ENCODE measurements at places on chromosomes 13 and 19.

DNA sequence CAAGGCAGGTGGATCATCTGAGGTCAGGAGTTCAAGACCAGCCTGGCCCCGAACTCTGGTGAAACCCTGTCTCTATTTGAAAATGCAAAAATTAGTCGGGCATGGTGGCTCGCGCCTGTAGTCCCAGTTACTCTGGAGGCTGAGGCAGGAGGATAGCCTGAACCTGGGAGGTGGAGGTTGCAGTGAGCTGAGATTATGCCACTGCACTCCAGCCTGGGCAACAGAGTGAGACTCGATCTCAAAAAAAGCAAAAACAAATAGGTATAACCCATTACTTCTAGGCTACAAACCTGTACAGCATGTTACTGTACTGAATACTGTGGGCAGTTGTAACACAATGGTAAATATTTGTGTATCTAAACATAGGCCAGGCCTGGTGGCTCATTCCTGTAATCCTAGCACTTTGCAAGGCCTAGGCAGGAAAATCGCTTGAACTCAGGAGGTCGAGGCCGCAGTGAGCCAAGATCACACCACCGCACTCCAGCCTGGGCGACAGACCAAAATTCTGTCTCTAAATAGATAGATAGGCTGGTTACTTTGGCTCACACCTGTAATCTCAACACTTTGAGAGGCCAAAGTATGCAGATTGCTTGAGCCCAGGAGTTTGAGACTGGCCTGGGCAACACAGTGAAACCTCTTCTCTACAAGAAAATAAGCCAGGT lies 63.5 kb downstream of the MYO9B start:
- no peak for DNase-seq

GRCh38 chr19:375395-376110 lies 31.0 kb upstream of the MIER2 start:
- DNase-seq = no peak

GRCh38 chr13:21717817-21718216 lies 46.9 kb downstream of the FGF9 start:
- DNase-seq = no peak

DNA sequence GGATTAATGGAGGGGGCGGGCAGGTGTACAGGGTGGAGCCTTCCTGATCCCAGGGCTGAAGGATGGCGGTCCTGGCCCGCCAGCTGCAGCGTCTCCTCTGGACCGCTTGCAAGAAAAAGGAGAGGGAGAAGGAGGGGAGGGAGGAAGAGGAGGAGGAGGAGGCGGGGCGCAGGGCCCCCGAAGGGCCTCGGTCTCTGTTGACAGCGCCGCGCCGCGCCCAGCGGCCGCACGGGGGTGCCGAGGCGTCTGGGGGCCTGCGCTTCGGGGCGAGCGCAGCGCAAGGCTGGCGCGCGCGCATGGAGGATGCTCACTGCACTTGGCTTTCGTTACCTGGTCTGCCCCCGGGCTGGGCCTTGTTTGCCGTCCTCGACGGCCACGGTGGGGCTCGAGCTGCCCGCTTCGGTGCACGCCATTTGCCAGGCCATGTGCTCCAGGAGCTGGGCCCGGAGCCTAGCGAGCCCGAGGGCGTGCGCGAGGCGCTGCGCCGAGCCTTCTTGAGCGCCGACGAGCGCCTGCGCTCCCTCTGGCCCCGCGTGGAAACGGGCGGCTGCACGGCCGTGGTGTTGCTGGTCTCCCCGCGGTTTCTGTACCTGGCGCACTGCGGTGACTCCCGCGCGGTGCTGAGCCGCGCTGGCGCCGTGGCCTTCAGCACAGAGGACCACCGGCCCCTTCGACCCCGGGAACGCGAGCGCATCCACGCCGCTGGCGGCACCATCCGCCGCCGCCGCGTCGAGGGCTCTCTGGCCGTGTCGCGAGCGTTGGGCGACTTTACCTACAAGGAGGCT lies at the start of gene PPM1N:
Gene PPM1N (plus strand): TSS at position 33 of the 785 bp plus-strand sequence. CDS start 30 bp downstream, at position 63.
- no peak for DNase-seq

DNA sequence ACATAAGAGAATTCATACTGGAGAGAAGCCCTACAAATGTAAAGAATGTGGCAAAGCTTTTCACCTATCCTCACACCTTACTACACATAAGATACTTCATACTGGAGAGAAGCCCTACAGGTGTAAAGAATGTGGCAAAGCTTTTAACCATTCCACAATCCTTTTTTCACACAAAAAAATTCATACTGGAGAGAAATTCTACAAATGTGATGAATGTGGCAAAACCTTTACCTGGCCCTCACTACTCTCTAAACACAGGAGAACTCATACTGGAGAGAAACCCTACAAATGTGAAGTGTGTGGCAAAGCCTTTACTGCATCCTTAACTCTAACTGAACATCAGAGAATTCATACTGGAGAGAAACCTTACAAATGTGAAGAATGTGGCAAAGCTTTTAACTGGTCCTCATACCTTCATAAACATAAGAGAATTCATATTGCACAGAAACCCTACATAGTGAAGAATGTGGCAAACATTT lies 14.0 kb upstream of the ZNF506 start:
- no peak for DNase-seq

DNA sequence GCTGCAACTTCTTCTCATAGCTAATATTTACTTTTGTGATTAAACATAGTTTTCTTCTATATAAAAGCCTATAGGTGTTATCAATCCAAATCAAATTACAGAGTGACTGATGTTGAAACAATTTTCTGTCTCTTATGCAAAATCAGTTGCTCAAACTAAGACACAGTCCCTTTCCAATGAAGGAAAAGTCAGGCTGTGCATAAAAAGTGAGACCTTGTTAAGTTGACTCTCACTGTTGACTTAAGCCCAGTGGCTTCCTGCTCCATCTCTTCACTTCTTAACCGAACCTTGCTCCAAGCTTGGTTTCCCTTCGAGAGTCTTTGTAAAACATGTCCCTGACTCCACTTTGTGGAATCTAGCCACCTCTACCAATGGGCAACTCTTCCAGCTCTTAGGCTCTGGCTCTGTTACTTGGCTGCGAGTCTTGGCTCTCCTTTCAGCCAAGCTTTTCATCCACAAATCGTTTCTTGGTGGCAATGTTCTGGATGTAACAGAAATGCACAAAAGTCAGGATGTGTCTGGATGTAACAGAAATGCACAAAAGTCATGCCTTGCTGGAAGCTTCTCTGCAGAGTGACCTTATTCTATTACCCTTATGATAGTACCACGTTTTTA lies 118.9 kb downstream of the LIG4 start:
- no peak for DNase-seq
